ENCODE measurements at places on chromosomes 2 and 18. TPM values are rescaled to one million over a fixed set of nuclear protein-coding genes. Genes with fewer than 3 reads are reported as not detected.

DGUOK gene
- 151 TPM for total RNA-seq

SPEG gene
- 6.7 TPM for total RNA-seq

NAT8 gene
- total RNA-seq, result not detected

CNRIP1 gene
- 2.9 TPM for total RNA-seq

PTPRN gene
- total RNA-seq, result 2.2 TPM

FOXI3 gene
- total RNA-seq, result not detected

CROCC2 gene
- total RNA-seq, result not detected

DARS1 gene
- 69.0 TPM for total RNA-seq

E2F6 gene
- total RNA-seq, result 30.5 TPM

ZSWIM2 gene
- not detected for total RNA-seq

PKDCC gene
- total RNA-seq, result 32.9 TPM

DNAJB2 gene
- total RNA-seq, result 54.5 TPM

SOWAHC gene
- 21.1 TPM for total RNA-seq

ADGRF3 gene
- 0.07 TPM for total RNA-seq

RESP18 gene
- total RNA-seq, result not detected

POMC gene
- total RNA-seq, result not detected

FAM110C gene
- total RNA-seq, result 0.14 TPM

SRBD1 gene
- total RNA-seq, result 10.0 TPM

LOXHD1 gene
- total RNA-seq, result not detected

CKAP2L gene
- total RNA-seq, result 11.8 TPM

LOXL3 gene
- 0.40 TPM for total RNA-seq

COL4A3 gene
- 0.45 TPM for total RNA-seq

TSN gene
- 62.3 TPM for total RNA-seq

CHRNA1 gene
- not detected for total RNA-seq

KCNK3 gene
- 1.4 TPM for total RNA-seq

OXER1 gene
- total RNA-seq, result not detected

GALR1 gene
- not detected for total RNA-seq

IL1A gene
- total RNA-seq, result 0.05 TPM

MYL12A gene
- total RNA-seq, result 322 TPM

AKAIN1 gene
- total RNA-seq, result not detected

All from A549 treated with DMSO at 1 μM for 4 hours (cell line).